ENCODE measurements at places on chromosomes 16 and 17. TPM values are rescaled to one million over a fixed set of nuclear protein-coding genes. Genes with fewer than 3 reads are reported as not detected.

GRCh38 chr17:10205549-10206185 is 7.3 kb upstream of the GAS7 start:
- no peak for DNase-seq

DNA sequence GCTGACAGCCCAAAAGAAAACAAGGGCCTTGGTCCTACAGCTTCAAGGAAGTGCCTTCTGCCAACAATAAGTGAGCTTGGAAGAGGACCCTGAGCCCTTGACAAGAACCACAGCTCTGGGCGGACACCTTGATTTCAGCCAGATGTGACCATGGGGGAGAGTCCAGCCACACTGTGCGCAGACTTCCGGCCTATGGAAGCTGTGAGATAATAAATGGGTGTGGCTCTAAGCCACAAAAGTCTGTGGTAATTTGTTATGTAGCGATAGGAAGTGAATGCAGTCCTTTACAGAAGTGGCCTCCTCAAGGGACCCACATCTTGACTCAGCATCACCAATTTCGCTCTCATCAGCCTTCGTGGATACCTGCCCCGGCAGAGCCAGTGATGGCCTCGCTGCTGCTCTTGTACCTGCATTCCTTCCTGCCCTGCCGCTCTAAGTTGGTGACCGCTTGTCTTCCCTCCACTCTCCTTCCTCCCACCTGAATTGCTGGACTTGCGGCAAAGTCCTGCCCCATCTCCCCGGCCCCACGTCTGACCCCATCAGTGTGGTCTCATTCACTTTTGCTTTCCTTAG is 29.3 kb downstream of the PRSS54 start:
- no peak for DNase-seq

DNA sequence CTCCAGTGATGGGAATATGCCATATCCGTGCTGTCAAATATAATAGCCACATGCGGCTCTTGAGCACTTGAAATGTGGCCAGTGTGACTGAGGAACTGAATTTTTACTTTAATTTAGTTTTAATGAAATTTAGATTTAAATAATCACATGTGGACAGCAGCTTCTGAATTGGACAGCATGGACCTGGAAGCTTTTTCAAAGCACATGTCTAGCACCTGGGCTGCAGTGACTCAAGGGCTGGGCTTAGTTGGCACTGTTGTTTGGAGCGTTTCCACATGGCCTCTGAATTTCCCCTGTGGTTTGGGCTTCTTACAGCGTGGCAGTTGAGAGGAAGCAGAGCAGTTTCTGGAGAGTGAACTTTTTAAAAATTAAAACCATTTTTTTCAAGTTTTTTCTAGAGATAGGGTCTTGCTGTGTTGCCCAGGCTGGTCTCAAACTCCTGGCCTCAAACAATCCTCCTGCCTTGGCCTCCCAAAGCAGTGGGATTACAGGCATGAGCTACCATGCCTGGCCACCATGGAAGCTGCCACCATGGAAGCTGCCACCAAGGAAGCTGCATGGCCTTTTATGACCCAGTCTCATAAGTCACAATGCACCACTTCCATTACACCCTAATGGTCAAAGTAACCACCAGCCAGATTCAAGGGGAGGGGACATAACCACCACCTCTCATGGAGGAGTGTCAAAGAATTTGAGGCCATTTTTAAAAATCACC is 6.7 kb upstream of the TOB1 start:
- peak; percentile 53 for DNase-seq

DNA sequence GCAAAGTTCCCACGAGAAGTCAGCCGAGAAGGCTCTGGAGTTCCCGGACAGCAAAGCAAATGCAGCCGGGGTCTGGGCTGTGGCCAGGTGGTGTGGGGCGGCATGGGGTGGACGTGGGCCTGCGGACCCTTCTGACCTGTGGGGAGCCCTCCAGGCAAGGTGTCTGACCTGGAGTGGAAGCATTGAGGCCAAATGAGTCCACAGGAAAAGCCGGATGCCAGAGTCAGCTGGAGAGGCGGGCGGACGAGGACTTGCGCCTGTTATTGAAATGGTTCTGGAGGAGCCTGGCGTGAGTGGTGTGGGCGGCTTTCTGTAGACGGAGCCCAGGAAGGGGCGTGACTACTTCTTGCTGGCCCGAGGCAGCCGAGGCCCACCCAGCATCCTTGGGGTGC is 50.5 kb upstream of the ZNF750 start:
- no peak for DNase-seq

- peak; percentile 15 for DNase-seq
These were observed at the start of gene TNFSF12 for GRCh38 chr17:7548585-7549400. TSS of gene TNFSF12 (plus strand) at chr17:7549058. CDS start at chr17:7549154, 96 bp downstream.

GRCh38 chr17:69170377-69170776 is 28.7 kb upstream of the ABCA6 start:
- no peak for DNase-seq

DNA sequence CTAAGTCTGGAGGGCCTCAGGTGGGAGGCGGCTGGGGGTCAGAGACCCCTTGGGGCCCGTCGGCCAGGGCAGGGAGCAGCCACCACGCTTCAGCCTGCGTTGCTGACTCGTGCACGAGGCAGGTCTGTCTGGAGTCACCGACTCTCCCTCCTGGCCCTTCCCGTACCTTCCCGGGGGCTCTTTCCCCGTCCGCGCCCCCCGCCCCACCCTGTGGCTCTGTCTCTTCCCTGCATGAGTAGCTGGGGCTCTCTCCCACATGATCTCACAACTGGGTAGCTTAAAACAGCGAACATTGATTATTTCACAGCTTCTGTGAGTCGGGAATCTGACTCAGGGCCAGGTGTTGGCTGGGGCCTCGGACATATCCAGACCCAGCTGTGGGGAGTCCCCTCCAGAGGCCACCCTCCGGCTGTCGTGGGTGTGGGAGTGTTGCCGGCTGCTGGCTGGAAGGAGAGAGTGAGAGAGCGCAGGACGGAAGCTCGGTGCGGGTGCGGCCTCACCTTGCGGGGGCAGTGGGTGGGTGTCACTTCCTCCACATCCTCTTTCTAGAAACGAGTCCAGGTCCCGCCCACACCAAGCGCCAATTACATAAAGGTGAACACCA is 17.3 kb downstream of the BAHCC1 start:
- no peak for DNase-seq

GRCh38 chr17:45162025-45162687 is 481 bp downstream of the HEXIM2 start:
- DNase-seq = no peak

- no peak for DNase-seq
These were observed 316 bp downstream of the DLG4 start for GRCh38 chr17:7219229-7219811.

DNA sequence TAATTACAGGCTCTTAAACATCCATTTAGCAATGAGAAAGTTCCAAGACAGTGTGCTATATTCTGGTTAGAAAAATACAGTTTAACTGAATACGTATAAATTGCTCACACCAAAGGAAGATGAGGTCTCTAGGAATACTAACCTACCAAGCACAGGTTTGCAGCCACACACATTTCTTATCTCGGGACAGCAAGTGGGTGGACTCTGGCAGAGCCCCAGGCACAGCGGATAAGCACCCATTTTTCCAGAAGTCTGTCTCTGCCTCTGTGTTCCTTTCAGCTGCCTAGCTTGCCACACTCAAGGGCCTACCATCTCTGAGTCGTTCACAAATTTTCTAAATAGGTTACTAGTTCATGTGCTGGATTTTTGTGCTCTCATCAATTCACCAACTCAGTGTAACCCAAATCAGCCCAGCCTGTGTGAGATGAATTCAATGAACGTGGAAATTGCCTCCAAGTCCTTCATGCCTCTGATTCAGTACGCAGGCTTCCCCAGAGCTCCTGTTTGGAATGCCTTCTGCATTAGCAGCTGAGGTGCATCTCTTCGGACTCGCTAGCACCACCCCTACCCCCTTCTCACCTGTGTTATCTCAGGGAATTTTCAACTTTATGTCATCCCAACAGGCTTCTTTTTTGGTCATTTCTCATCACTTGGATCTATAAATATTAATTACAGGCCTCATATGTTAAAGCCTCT is 581.0 kb upstream of the CDH11 start:
- no peak for DNase-seq

- DNase-seq = peak; percentile 31
These were observed 1.6 kb downstream of the ACTG1 start for GRCh38 chr17:81510785-81511553.

GRCh38 chr16:68954911-68955635 is 111.7 kb downstream of the TANGO6 start:
- DNase-seq = peak; percentile 38

GRCh38 chr17:76612977-76613851 is 27.6 kb upstream of the ST6GALNAC2 start:
- DNase-seq = no peak

- DNase-seq = no peak
These were observed 545.2 kb upstream of the CDH11 start for GRCh38 chr16:65667011-65667578.

DNA sequence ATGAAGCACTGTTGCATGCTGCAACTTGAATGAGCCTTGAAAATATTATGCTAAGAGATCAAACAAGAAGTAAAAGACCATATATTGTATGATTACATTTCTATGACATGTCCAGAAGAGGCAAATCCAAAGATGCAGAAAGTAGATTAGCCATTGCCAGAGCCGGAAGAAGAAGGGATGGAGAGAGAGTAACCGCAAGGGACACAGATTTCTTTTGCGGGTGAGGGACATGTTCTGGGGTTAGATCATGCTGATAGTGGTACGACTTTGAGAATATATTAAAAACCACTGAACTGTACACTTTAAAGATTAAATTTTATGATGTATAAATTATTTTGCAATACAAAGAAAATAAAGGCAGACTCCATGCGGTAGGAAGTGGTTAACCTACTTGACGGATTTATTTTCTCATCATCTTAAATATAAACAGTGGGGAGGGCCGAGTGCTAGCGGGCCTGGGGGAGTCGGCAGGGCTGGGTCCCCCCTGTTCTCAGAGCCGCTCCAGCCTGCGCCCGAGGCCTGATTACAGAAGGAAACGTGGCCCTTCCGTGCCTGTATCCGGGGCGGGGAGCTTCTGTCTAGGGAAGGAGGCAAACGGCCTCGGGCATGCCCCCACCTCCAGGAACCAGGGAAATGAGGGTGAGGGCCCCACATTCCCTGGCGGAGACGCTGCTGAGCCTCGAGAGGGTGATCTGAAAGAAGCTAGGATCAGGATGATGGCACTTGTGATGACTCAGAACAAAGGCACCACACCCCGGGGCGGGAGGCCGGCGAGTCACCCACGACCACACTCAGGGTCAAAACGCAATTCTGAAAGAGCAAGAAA is 48.0 kb downstream of the SHCBP1 start:
- peak; percentile 44 for DNase-seq

GRCh38 chr16:77409311-77409710 is 25.5 kb downstream of the ADAMTS18 start:
- DNase-seq = no peak

DNA sequence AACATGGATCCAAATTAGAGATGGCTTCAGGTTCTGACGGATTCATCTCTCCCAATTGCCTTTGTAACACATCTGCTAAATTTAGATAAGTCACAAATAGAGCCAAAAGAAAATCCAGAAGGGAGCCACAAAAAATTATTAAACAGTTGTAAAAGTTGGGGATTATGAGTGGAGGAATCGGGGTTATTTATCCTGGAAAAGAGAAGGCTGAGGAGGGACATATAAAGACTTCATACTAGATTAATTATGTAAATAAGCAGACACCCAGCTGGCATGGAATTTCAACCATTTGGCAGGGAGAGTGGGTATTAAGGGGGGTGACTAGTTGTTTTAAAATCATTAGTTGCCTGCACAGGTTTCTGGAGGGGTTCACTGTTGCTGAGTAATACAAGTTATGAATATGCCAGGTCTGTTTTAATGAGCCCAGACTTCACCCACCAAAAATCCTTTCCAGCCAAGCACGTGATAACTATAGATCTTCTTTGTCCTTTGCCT is 89.6 kb downstream of the CDH13 start:
- no peak for DNase-seq

GRCh38 chr17:31411707-31412285 is 20.3 kb downstream of the RAB11FIP4 start:
- DNase-seq = no peak

DNA sequence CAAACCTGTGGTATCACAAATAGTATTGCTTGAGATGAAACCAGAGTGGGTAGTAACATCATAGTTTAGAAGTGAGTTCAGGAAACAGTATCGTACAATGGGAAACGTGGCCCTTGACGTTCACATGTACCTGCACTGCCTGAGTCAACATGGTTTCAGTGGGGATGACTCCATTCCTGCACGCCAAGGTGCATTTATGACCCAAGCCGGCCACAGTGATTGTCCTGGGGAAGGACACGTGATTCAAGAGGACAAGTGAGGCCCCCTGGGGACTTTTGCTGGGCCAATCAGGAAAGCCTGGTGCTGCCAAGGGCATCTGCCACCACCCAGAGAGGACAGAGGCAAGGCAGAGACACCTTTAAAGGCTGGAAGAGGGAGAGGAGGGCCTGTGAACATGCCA is 119.2 kb downstream of the AXIN2 start:
- no peak for DNase-seq

DNA sequence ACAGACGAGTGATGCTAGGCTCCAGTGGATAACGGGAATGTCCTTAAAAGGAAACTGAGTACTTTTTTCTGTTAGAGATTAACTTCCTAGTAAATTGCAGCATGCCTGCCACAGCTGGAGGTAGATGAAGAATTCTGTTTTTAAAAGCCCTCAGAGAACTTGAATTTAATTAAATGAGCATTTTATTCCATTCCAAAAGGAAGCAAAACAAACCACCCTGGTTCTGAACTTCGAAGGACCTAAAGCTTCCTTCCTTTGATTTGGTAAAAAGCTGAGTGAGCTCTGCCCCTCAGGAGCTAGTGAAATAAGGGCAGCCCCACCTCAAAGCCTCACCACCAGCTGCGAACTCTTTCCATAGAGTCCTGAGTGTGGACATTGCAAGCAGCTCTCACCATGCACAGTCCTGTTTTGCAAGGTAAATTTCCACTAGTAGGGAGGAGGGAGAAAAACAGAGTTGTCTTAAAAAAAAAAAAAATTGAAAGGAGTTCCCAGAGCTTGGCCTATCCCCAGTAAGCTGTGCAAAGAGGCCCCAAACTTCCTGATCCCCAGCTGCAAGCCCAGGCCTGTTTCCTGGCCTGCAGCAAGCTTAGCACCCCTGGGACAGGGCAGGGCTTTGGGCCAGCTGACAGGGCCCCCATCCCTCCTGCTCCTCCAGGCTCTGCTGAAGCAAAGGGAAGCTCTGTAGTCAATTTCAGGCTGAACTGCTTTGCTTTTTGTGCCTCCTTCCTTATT is 11.2 kb downstream of the CHD9NB start:
- peak; percentile 74 for DNase-seq

The AMZ2 gene
- total RNA-seq = 140 TPM

The ASGR2 gene
- not detected for total RNA-seq

The TXNDC11 gene
- total RNA-seq = 27.3 TPM

The HOXB13 gene
- 0.77 TPM for total RNA-seq

The SLC52A1 gene
- not detected for total RNA-seq

The TBX21 gene
- not detected for total RNA-seq

The DNAH3 gene
- total RNA-seq = under 0.01 TPM
